ENCODE measurements at places on chromosomes 4 and X. TPM values are rescaled to one million over a fixed set of nuclear protein-coding genes. Genes with fewer than 3 reads are reported as not detected.

PAGE1 gene
- not detected for total RNA-seq

PNMA5 gene
- not detected for total RNA-seq

UCP1 gene
- total RNA-seq = not detected

LDOC1 gene
- total RNA-seq = 6.2 TPM

IL2RG gene
- total RNA-seq = 366 TPM

RPS6KA6 gene
- 0.27 TPM for total RNA-seq

MPC1L gene
- total RNA-seq = not detected

SEPTIN11 gene
- 9.2 TPM for total RNA-seq

TECRL gene
- not detected for total RNA-seq

GDI1 gene
- total RNA-seq = 117 TPM

GATA1 gene
- total RNA-seq = not detected

CXCL5 gene
- not detected for total RNA-seq

HS6ST2 gene
- 0.30 TPM for total RNA-seq

AREG gene
- total RNA-seq = 1.7 TPM

TRAM1L1 gene
- total RNA-seq = 0.09 TPM

MAGED4 gene
- total RNA-seq = not detected

Measured in activated T-helper 2 cell treated with anti-CD3 and anti-CD28 coated beads, Interferon-gamma antibody, Interleukin-2, Interleukin-4, amounts not matched to agents 10 μg/mL and 5 μg/mL and 100 μg/mL, durations not matched to agents 14 hours and 24 hours and 36 hours (primary cell).